Endodermal cell (in vitro differentiated cells): ENCODE measurements at places on chromosomes 7 and 10. TPM values are rescaled to one million over a fixed set of nuclear protein-coding genes. Genes with fewer than 3 reads are reported as not detected.

- peak; percentile 38 for DNase-seq
- no peaks in the 10 kb centered on the region for H3K27me3 ChIP-seq
- no peaks in the 10 kb centered on the region for H3K36me3 ChIP-seq
- H3K27ac ChIP-seq, result no peak overlapping the region
These were observed 4.6 kb upstream of the ZNF22 start for GRCh38 chr10:44995914-44996669.

- no peaks in the 10 kb centered on the region for H3K36me3 ChIP-seq
- peak; percentile 44 for DNase-seq
- no peaks in the 10 kb centered on the region for H3K4me1 ChIP-seq
- H3K4me3 ChIP-seq, result no peak overlapping the region
These were observed 17.4 kb upstream of the INMT start for GRCh38 chr7:30734497-30734896.

- H3K36me3 ChIP-seq, result no peaks in the 10 kb centered on the region
- no peaks in the 10 kb centered on the region for H3K4me1 ChIP-seq
- no peak overlapping the region for H3K4me3 ChIP-seq
- DNase-seq, result peak; percentile 57
These were observed 59.6 kb upstream of the CAPZA2 start for GRCh38 chr7:116802746-116803152.

DNA sequence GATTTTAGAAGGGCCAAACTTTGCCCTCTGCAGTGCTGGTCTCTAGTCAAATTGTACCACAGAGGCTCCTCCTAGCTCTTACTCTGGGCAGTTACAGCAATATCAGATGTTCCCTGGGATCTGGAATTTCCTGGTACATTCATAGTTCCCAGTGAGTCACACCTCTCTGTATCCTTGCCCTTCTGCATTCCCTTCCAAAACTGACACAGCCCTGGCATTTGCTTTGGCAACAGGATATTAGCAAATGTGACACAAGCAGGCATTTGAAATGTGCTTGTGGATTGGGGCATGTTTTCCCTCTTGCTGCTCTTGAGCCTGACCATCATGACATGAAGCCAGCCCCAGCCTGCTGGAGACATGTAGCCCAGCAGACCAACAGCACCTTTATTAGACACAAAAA lies 284.7 kb upstream of the AKR1E2 start:
- no peaks in the 10 kb centered on the region for H3K36me3 ChIP-seq
- H3K4me3 ChIP-seq, result no peak overlapping the region
- no peak overlapping the region for H3K27ac ChIP-seq
- H3K27me3 ChIP-seq, result no peaks in the 10 kb centered on the region

DNA sequence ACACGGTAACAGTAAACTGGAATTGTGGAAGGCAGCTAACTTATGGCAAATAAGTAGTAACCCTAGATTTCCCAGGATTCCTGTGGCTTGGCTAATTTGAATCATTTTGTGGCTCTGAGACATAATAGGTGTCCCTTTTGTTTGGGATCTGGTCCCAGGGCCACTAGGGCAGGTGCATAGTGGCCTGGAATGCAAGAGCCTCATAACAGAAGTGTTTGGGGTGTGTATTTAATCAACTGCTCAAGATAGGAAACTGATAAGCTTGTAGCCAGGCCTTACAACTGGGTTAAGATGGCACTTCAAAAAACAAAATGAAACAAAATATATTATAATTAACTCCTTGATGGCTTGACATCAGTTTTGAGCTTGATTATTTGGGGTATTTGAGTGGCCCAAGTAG lies 541.8 kb downstream of the ETV1 start:
- H3K27ac ChIP-seq, result no peak overlapping the region
- no peaks in the 10 kb centered on the region for H3K27me3 ChIP-seq
- no peak overlapping the region for H3K4me3 ChIP-seq
- H3K4me1 ChIP-seq, result no peaks in the 10 kb centered on the region
- no peak for DNase-seq

DNA sequence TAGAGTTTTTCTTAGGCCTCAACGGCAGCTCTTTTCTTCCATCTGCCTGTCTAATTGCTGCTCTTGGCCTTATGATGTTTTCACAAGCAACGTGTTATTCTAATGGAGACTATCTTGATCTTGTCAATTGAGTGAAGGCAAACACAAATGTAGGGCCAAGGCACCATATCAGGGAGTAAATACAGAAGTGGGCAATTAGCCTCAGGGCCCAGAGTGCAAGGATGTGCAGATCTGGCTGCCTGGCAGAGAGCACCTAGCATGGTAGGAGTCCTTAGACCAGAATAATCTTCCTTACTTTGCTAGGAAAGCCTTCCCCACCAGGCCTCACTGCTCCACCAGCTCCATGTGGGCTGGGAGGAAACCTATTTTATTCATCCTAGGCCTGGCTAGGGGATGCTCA lies 590.9 kb downstream of the LRMDA start:
- no peaks in the 10 kb centered on the region for H3K36me3 ChIP-seq
- H3K27me3 ChIP-seq, result no peaks in the 10 kb centered on the region
- no peak overlapping the region for H3K27ac ChIP-seq
- no peaks in the 10 kb centered on the region for H3K4me1 ChIP-seq
- no peak overlapping the region for H3K4me3 ChIP-seq

GTF2IRD1 gene
- 53.6 and 54.8 TPM in 2 replicates for total RNA-seq

LLCFC1 gene
- not detected in 3 replicates for total RNA-seq

MKI67 gene
- 71.2 and 74.8 TPM in 2 replicates for total RNA-seq
